Stimulated activated CD4-positive, alpha-beta T cell treated with anti-CD3 and anti-CD28 coated beads, TNF-alpha, amount 100 ng/mL, for 1 hour (primary cell): ENCODE measurements at places on chromosomes 11 and 22.

DNA sequence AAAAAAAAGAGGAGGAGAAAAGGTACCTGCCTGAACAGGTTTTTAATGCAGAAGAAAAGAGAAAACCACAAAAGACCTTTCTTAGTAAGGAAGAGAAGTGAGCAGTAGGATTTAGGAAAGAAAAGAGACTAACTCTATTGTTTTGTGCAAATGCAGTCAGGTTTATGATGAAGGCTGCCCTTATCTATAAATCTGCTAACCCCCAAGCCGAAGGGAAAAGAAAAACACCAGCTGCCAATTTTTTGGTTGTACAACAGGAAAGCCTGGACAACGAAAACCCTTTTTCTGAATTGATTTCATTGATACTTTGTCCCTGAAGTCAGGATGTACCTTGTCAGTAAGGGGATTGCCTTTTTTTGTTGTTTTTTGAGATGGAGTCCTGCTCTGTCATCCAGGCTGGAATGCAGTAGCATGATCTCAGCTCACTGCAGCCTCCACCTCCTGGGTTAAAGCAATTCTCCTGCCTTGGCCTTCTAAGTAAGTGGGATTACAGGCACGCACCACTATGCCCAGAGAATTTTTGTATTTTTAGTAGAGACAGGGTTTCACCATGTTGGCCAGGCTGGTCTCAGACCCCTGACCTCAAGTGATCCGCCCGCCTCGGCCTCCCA, 21.2 kb downstream of the POLD4 start:
- no peak for DNase-seq

DNA sequence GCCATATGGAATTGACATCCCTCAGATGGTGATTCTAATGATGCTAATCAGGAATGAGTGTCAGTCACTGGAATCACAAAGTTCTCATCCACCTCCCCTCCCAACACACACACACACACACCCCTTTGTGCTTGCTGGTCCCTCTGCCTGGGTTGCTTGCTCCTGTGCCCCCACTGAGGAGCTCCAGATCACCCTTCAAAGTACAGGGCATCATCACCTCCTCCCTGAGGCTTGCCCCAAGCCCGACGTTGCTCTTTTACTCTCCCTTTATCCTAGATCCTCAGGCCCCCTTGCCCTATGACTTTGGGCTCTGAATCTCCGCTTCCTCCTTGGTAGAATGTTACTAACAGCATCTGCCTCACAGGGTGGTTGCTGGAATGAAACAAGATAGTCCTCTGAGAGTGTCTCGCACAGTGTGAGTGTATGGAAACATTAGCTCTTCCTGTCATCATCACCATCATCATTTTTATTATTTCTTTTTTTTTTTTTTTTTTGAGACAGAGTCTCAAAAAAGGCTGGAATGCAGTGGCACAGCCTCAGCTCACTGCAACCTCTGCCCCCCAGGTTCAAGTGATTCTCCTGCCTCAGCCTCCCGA, 3.4 kb downstream of the TOM1 start:
- no peak for DNase-seq

- no peak for DNase-seq
Observed at GRCh38 chr11:28107191-28107749, 686 bp downstream of the KIF18A start.

DNA sequence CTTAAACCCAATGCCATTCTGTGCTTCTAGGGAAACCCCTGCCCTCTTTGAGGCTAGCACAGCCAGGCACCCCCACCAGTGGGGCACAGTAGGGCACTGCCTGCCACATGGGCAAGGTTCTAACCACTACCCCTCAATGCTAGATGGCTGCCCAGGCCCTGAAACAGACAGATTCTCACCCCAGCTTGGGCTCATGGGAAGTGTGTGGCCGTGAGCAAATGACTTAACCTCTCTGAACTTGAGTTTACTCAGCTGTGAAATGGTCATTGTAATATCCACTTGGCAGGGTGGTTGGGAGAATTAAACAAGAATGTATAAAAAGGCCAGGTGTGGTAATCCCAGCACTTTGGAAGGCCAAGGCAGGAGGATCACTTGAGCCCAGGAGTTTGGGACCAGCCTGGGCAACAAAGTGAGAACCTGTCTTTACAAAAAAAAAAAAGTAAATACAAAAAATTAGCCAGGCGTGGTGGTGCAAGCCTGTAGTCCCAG, 22.4 kb downstream of the C22orf23 start:
- DNase-seq: no peak

GRCh38 chr11:72813740-72814285, 398 bp upstream of the ATG16L2 start:
- no peak for DNase-seq

GRCh38 chr11:73995731-73996130, 13.1 kb upstream of the UCP2 start:
- no peak for DNase-seq

- DNase-seq: no peak
Observed at GRCh38 chr22:28250036-28250695, 331.1 kb upstream of the PITPNB start.

DNA sequence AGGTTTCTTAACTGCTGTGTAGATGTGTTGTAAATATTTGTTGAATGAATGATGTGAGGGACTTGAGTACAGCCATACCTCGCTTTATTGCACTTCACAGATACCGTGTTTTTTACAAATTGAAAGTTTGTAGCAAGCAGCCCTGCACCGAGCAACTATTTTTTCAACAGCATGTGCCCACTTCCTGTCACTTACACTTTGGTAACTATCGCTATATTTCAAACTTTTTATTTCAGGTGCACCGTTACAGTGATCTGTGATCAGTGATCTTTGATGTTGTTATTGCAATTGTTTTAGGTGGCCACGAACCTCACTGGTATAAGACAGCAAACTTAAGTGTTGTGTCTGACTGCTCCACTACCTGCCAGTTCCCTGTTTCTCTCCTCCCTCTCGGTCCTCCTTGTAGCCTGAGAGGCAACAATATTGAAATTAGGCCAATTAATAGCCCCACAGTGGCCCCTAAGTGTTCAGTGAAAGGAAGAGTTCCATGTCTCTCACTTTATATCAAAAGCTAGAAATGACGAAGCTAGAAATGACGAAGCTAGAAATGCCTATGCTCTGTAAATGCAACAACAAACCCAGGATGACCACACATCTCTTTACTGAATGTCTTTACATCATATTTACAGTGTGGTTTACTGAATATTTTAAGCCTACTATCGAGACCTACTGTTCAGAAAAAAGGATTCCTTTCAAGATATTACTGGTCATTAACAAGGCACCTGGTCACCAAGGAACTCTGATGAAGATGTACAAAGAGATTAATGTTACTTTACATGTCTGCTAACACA, 1.0 kb downstream of the SFI1 start:
- DNase-seq: no peak

GRCh38 chr11:73203790-73204189, 14.3 kb upstream of the P2RY2 start:
- no peak for DNase-seq

DNA sequence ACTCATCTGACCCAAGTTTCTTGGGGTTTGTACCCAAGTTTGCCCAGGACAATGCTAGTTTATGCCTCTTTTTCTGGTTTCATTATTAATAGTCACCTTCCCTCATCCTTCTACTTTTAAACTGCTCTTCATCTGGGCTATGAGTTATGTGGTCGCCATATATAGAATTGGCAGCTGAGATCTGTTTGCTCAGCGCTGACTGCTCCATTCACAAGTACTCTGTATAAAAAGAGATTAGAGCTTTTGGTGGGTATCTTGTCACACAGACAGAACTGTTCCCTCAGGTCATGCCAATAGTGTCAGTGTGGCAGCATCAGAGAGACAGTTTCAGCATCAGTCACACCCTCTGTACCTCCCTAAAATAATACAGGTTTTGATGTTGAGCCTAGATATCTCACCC, 326.0 kb downstream of the RAB38 start:
- DNase-seq: no peak

DNA sequence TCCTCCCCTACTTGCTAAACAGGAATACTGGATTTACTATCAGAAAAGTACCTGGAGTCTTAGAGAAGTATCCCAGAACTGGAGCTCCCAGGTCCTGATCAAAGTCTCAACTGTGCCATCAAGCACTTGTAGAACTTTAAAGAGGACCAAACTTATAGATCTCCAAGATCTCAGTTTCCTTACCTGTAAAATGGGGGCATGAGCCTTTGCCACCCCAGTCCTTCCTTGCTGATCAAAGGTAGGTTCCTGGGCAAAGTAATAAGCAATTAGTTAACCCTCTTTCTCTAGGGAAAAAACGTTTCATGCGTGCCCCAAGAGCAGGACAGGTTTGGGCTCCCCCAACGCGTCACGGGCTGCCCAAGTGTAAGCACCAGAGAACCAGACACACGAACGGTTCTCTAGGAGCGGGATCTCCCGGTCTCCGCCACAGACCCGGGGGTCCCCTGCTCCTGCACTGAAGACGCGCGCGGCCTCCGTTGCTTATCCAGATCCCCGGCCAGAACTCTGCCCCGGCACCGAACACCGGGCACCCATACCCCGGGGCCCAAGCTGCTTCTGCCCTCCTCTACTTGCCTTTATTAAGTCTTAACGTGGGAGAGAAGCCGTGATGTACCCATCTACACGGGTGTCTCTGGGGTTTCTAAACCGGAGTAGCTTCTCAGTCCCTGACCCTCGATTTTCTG, 505 bp downstream of the ZNF214 start:
- no peak for DNase-seq

GRCh38 chr11:131987703-131988102, 617.3 kb downstream of the NTM start:
- DNase-seq: no peak

- DNase-seq: no peak
Observed at GRCh38 chr22:50260801-50261614, 475 bp downstream of the MAPK12 start.
